ENCODE measurements at places on chromosomes 16 and 17. TPM values are rescaled to one million over a fixed set of nuclear protein-coding genes. Genes with fewer than 3 reads are reported as not detected.
A peak's percentile ranks its signal among the peaks of the same experiment; 100 is the strongest.

DNA sequence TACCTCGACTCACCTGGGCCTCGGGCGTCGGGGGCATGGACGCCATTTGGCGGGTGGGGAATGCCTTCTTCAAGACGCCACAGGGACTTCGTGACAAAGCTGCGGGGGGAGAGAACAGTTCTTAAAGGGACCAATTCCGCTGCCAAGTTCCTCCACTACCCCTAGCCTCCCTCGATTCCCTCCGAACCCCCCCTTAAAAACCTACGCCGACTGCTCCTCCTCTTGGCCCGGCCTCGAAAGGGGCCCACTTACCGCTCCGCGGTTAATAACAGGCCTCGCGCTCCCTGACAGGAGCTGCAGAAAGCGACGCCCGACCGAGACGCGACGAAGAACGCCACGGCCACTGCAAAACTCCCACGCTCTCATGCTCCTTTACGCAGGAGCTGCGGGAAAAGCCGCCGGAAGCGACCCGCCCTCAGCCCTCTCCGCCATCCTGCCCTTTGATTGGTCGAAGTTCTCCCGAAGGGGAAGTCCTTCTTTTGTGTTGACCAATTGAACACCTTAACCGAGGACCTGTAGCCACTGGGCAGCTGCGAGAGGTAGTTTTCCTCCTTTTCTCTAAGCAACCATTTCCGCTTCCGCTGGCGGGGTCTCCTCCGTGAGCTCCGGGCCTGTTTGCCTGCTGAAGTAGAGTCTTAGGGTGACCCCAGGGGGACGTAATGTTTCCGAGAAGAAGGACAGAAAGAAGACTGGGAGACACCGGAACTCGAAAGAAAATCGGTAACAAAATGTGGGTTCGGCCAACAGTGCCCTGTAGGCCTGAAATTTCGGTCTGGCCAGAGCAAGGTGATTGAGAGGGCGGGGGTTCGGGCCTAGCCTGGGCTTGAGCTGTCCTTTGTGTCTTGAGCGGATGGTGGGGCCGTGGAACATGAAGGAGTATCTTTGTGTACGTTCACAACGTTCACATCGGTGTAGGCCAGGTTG lies at the start of the genes NAA60 and ZNF597:
TSS of gene NAA60 (plus strand) at position 573 of the 924 bp plus-strand sequence. CDS start 32,548 bp downstream, outside the sequence.
TSS of gene ZNF597 (minus strand) at position 397 of the 924 bp plus-strand sequence. CDS start at position 46, 351 bp downstream.
- peak within 1 kb of the TSS; percentile 94 for H3K27ac ChIP-seq
- H3K4me3 ChIP-seq, result peak within 1 kb of the TSS; percentile 61
- H3K27me3 ChIP-seq, result no peaks in the 10 kb centered on the region
- no peaks in the 10 kb centered on the region for H3K4me1 ChIP-seq
- peak; percentile 89 for DNase-seq
- H3K36me3 ChIP-seq, result no peaks in the 10 kb centered on the region

DNA sequence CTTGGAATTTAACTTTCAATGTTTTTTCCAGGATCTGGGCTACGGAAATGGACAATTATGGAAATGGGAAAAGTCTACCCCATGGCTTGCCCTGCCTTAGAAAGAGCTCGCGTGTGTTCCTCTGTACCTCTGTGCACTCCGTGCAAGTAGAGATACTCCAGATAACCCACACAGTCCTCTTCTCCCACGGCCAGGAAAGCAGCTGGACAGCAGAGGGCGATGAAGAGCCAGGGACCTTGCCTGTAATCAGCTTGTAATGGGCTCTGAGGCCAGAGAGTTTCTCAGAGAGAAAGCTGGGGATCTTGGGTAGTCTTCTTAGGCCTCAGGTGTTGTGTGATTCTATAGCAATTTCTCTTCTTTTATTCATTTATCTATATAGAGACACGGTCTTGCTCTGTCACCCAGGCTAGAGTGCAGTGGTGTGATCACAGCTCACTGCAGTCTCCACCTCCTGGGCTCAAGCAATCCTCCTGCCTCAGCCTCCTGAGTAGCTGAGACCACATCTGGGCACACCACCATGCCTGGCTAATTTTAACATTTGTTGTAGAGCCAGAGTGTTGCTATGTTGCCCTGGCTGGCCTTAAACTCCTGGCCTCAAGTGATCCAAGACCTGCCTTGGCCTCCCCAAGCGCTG lies 2.4 kb upstream of the SOCS7 start:
- DNase-seq, result peak; percentile 92
- no peaks in the 10 kb centered on the region for H3K36me3 ChIP-seq
- H3K4me3 ChIP-seq, result no peak overlapping the region
- H3K27ac ChIP-seq, result peak overlapping the region; percentile 27

- H3K27ac ChIP-seq, result peak overlapping the region; percentile 99
- DNase-seq, result no peak
- H3K4me1 ChIP-seq, result peaks cover 48% of the 10 kb centered on the region
- H3K27me3 ChIP-seq, result no peaks in the 10 kb centered on the region
- H3K4me3 ChIP-seq, result no peak overlapping the region
- 0 out of 2 replicates have a peak, but pooled peaks cover 4% of the 10 kb centered on the region for H3K36me3 ChIP-seq
Observed at GRCh38 chr16:87849419-87850008, 19.8 kb downstream of the SLC7A5 start.

SP2 gene
- total RNA-seq, result 25.2 TPM

MEOX1 gene
- total RNA-seq, result 0.72 TPM

PRR29 gene
- total RNA-seq, result not detected

HOXB9 gene
- total RNA-seq, result 4.5 TPM

CIBAR2 gene
- total RNA-seq, result not detected

All from Caco-2 (cell line).